ENCODE measurements at places on chromosomes 16 and 17. TPM values are rescaled to one million over a fixed set of nuclear protein-coding genes. Genes with fewer than 3 reads are reported as not detected.

DNA sequence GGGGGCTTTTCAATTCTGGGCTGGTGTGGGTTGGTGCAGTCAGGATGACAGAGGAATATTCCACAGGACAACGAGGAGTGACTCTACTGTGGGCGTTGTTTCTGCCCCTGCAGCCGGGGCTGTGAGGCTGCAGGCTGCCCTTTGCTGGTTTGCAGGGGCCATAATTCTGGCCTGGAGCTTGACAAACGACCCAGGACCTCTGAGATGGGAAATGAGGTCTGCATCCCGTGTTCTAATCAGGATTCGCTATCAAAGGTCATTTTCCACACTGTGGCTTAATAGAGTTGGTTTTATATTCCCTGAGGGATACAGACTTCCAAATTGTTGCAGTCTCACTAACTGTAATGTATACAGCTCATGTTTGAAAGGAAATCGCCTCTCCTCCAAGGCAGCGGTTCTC lies 180.9 kb downstream of the RPTOR start:
- DNase-seq, result peak; percentile 48

- no peak for DNase-seq
Measured at GRCh38 chr16:80300456-80300855, 240.3 kb upstream of the DYNLRB2 start.

TBC1D3L gene
- total RNA-seq, result 0.92 TPM

GRCh38 chr16:815861-816260 lies 15.3 kb upstream of the GNG13 start:
- DNase-seq, result no peak

PRSS8 gene
- total RNA-seq, result 0.04 TPM

LRRC46 gene
- total RNA-seq, result 0.35 TPM

GRCh38 chr17:13646411-13646810 lies 44.7 kb upstream of the HS3ST3A1 start:
- no peak for DNase-seq

Data from H4 (cell line).